ENCODE measurements at places on chromosomes 12 and 14.
A peak's percentile ranks its signal among the peaks of the same experiment; 100 is the strongest.

GRCh38 chr12:91074851-91075250 lies 17.0 kb upstream of the KERA start:
- no peak for DNase-seq

- no peak for DNase-seq
These were observed 60.6 kb upstream of the ANO4 start for GRCh38 chr12:100733817-100734593.

DNA sequence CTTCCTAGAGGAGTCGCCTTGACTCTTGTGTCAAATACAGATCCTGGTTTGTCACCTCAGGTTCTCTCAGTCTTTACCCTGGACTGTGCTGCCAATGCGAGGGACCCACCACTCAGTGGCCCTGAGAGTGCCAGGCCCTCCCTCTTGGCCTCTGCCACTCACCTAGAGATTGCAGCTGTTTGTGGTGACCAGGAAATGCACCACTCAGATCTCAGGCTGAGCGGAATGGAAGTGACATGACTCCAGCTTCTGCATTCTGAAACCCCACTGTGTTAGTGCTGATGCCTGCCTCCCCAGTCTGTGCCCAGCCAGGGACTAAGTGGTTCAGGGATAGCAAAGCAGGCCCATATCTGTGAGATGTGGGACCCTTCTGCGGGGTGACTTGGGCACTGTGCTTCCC lies 27.8 kb upstream of the NEDD1 start:
- DNase-seq, result peak; percentile 49

DNA sequence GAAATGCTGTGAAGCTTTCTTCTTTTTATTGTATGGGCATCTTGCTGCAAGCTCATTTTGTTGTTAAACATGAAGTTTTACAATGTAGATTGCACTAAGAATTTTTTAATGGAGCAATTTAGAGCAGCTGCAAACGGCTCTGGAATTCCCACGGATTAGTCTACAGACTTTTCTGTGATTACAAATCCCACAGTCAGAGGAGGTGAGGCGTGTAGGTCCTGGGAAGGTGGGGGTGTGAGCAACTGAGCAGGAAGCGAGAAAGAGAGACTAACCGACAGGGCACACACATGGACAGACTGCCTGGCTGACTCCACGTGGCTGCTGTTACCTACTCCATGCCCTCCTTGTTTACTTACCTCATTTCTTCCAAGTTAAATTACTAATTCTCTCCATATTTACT lies 348.5 kb downstream of the NPAS3 start:
- no peak for DNase-seq

GRCh38 chr14:103832046-103832445 lies 15.3 kb downstream of the PPP1R13B start:
- DNase-seq, result no peak

DNA sequence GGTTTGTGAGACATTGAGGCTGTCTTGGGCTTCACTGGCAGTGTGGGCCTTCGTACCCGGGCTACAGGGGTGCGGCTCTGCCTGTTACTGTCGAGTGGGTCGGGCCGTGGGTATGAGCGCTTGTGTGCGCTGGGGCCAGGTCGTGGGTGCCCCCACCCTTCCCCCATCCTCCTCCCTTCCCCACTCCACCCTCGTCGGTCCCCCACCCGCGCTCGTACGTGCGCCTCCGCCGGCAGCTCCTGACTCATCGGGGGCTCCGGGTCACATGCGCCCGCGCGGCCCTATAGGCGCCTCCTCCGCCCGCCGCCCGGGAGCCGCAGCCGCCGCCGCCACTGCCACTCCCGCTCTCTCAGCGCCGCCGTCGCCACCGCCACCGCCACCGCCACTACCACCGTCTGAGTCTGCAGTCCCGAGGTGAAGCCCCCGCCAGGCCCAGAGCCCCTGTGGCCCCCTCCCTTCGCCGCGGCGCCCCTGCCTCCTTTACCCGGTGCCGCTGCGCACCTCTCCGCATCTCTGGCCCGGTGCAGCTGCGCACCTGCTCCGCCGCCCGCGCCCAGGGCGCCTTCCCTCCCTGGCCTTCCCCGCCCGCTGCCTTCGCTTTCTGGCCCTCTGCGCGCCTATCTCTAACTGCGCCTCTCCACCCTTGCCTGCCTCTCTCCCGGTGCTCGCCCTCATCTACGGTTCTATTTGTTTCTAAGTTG lies at the start of gene ENO2:
Gene ENO2, plus strand, starts transcription at position 335 of the 701 bp plus-strand sequence. CDS start 1,253 bp downstream, outside the sequence.
- DNase-seq, result peak; percentile 94

DNA sequence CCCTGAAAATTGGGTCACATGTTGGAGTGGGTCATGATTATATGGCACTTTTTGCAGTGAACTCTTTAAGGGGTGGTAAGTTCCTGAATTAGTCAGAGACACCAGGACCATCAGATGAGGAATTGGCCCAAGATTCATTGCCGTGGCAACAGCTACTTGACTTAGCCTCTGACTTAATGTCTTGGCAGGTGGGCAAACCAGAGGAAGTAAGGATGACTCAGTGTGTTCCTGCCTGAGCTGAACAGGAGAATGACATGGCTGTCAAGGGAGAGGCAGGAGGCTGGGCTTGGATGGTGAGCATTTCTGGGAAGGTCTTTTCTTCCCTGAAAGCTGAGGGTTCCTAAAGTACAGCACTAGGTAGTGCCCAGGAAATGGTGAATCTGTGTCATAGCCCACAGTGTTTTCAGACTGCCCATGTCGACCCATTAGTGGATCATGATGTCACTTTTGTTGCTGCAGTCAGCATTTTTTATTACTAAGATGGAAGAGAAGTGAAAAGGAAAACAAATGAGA lies 170.1 kb upstream of the PWP1 start:
- peak; percentile 63 for DNase-seq
